Aorta (tissue), 5 donors: ENCODE measurements at places on chromosomes 2 and 18. TPM values are rescaled to one million over a fixed set of nuclear protein-coding genes. Genes with fewer than 3 reads are reported as not detected.

DNA sequence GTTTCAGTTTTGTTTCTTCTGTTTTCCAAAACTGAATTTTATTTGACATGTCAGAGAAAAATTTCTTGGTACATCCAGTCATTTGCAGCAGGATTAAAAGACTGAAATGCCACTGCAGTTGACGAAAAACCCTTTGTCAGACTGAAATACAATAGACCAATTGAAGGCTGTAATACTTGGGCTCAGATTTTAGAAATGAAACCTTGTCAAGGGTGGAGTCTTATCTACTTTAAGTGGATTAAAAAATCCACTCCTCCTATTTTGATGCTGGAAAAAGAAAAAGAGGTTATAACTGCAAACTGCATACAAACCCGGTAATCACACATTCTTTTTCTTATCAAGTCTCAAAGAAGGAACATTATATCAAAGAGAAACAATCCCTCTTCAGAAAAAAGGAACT is 80.2 kb upstream of the NEUROD1 start:
- no peak for DNase-seq

- no peak for DNase-seq
Measured at GRCh38 chr2:176960061-176960460, 252.5 kb upstream of the HNRNPA3 start.

GRCh38 chr18:13372531-13372951 is 154.0 kb downstream of the LDLRAD4 start:
- DNase-seq, result no peak

GRCh38 chr2:156896294-156896693 is 361.2 kb upstream of the GALNT5 start:
- no peak for DNase-seq

DNA sequence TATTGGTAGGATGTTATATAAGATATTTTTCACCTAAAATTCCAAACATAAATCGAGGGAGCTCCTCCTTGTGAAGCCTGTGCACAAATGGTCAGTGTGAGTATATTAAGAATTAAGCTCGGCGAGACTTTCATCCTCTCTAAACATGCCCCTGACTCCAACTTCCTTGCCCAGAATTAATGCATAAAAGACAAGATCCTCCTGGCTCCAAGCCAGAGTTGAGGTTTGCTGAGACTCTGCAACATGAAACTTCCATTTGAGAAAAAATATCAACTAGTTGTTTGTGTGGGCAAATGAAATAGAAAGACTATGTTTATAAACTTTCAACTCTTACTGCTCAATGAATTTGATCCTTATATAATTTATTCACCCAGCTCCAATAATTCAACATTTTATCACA is 68.1 kb downstream of the CCDC178 start:
- DNase-seq, result no peak

TMEM178A gene
- 5.0 TPM for total RNA-seq

ALK gene
- total RNA-seq, result 0.13 TPM

IL36A gene
- total RNA-seq, result not detected

DYNAP gene
- not detected for total RNA-seq

C2orf81 gene
- 1.4 TPM for total RNA-seq
